ENCODE measurements at places on chromosomes 16 and 17. TPM values are rescaled to one million over a fixed set of nuclear protein-coding genes. Genes with fewer than 3 reads are reported as not detected.

DNA sequence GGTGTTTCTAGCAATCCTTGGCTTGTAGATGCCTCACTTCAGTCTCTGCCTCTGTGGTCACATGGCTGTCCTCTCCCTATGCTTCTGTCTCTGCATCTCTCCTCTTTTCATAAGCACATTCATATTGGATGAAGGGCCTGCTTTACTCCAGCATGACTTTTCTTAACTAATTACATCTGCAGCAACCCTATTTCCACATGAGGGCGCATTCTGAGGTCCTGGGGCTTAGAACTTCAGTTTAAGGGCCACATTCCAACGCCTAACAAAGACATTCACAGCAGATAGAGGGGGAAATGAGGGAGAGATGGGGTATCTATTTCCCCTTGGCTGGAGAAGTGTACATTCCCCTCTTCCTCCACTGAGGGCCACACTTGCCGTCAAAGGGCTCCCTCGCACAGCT is 489.1 kb upstream of the SALL1 start:
- DNase-seq, result no peak

DNA sequence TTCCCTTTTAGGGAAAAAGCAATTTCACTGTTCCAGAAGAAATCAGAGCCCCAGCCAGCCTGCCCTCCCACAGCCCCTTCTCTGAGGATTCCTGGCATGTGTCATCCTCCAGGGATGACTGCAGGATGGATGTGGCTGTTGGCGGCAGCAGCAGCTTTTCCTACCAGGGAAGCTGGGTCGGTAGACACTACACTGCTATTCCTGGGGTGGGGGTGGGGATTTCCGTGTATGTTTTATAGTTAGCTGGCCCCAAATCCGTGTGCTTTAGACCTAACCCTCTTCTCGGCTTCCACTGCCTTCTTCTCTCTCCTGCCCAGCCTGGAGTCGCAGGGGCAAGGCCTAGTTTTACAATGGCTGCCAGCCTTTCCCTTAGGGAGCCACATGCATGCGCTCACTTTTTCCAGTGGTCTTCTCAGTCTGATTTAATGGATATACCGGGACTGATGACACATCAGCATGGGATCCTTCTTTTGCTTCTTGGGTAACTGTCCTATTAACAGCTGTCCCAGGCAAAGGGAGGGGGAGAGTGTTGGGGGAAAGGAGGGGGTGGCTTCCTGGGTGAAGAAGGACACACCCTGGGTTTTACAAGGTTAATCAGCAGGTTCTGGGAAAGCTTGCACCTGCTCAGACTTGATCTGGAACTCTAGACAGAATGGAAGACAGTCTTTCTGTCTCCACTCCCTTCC is 2.7 kb upstream of the NFE2L1 start:
- no peak for DNase-seq

The VPS9D1 gene
- total RNA-seq, result 11.9 TPM

The NPIPB6 gene
- total RNA-seq, result 1.7 TPM

DNA sequence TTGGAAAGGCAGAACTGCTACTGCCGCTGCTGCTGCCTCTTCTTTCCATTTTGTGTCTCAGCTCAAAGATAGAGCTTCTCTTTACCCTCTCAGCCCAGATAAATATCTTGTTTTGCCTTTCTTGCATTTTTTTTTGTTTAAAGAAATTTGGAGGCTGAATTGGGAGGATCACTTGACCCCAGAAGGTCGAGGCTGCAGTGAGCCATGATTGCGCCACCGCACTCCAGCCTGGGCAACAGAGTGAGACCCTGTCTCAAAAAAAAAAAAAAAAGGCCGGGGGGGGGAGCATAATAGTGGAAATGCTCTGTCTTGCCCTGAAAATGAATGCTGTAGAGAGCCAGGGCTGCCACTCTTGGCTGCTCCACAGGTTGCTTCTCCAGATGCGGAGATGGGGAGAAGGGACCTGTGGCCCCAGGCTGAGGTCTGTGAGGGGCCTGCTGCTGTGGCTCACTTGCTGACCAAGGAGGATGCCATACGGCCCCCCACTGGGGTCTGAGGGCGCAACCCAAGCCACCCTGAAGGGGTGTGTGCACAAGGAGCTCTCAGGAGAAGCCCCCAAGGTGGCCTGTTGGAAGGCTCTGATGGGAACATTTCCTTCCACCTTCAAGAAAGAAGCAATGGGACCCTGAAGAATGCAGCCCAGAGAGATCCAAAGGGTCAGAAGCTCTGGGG is 21.5 kb upstream of the G6PC1 start:
- DNase-seq, result no peak

DNA sequence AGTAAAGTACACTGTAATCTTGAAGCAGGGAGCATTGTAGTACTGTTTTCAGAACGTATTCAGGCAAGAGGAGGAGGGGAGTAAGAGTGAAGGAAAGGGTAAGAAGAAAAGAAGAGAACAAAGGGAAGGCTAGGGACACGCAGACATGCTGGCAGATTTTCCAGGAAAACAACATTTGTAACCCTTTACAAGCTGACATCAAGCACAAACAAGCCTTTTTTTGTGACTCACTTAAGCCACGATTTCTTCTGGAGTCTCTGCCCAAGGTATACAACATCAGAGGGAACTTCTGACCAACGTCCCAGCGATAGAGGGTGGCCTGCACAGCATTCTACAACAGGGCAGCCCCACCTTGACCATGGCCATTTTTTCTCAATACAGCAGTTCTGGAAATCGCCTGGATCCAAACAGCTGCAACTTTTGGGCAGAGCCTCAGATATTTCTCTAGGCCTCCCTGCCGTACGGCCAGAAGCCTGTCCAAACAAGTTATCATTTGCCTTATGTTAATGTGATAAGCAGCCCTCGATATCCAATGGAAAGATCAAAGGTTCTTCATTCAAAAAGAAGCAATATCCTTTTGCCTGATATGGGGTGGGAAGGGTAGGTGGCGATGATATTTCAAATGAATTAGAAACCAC is 247.3 kb downstream of the ZFHX3 start:
- no peak for DNase-seq

DNA sequence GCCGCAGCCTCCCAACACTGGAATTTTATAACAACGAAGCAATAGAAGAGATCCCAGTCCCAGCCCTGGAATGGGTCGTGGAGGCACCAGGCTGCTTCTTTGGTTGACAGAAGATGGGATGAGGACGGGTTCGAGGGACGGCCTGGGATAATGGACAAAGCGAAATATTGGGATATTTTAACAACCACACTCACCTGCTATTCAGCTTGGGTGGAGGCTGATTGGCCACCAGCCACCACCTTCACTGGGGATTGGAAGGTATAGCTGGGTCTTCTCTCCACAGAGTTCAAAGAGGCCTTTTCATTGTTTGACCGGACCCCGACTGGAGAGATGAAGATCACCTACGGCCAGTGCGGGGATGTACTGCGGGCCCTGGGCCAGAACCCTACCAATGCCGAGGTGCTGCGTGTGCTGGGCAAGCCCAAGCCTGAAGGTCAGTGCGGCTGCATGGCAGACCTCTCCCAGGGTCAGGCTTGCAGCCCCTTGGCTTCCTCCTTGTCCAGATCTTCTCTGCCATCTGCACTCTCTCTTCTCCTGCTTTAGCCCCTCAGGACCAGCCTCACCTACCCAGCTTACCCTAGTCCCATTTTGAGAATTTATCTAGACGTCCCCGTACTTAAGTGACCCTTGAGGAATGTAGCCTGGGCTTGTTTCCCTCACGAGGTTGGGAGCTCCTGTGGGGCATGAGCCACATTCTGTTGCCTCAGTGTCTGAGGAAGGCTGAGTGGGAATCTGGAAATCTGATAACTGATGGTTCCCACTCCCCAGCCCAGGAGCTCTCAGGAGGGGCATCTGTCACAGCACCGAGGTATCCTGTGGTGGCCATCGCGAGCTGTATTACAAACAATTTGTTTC is 10.7 kb downstream of the MYL4 start:
- no peak for DNase-seq

The PALB2 gene
- total RNA-seq, result 6.2 TPM

DNA sequence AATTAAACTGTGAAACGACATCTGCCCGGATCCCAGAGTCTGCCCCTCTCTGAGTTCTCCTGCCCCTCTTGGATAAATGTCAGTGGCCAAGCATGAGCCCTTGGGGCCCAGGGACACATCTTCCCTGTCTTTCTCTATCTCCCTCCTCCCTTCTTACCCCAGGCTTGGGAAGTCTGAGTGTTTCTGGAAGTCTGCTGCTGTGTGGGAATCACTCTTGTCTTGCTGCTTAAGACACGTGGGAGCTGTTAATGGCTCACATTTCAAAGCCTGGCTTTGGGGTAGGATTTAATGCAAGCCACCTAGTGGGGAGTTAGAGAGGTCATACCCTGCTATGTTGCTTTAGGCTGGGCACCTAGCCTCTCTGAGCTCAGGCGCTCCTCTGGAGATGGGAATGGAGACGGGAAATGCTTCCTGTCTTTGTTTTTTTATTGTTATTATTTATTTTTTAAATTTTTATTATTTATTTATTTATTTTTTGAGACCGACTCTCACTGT is 218.5 kb upstream of the CIBAR2 start:
- DNase-seq, result peak; percentile 32

The HBA2 gene
- 10.4 TPM for total RNA-seq

The CLEC10A gene
- 1.4 TPM for total RNA-seq

The PPP1R27 gene
- not detected for total RNA-seq

DNA sequence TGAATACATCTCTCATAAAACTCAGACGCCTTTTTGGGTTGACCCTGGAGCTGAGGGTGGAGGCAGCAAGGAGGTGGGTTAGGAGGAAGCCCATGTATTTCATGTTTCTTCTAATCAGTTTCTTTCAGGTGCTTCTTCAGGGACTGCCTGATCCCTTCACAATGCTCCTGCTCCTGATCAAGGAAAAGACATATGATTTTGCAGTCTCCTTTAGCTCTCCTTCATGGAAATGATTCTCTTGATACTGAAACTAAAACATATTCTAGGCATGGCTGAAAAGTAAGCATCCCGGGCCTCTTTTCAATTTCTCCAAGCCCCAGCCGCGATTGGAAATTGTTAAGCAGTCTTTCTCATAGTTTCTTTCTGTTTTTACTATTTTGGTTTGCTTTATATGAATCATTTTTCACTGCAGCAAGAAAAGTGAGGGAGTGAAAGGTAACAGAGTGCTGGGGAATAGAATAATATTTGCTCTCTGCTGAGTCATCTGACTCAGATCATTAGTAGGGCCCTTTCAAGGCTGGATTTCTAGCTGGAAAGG is 730.7 kb downstream of the CDH11 start:
- no peak for DNase-seq

The NGFR gene
- total RNA-seq, result 0.07 TPM

The MEOX1 gene
- total RNA-seq, result 1.6 TPM

The IRF8 gene
- total RNA-seq, result 30.3 TPM

The PARD6A gene
- total RNA-seq, result 11.2 TPM

- DNase-seq, result no peak
These were observed 24.6 kb upstream of the PABPN1L start for GRCh38 chr16:88891083-88891482.

- DNase-seq, result no peak
These were observed 240.3 kb upstream of the DYNLRB2 start for GRCh38 chr16:80300456-80300855.

GRCh38 chr17:3905017-3905520 is 11.2 kb downstream of the P2RX1 start:
- no peak for DNase-seq

- DNase-seq, result no peak
These were observed 9.6 kb downstream of the G6PC3 start for GRCh38 chr17:44079877-44080821.

The SOCS1 gene
- 52.8 TPM for total RNA-seq

GRCh38 chr17:81483862-81484194 is 28.8 kb downstream of the ACTG1 start:
- DNase-seq, result no peak

GRCh38 chr16:1771188-1771863 is at the start of gene NME3:
TSS of gene NME3 (minus strand) at chr16:1771543. CDS start at chr16:1771534, 9 bp downstream.
- peak; percentile 73 for DNase-seq

Data from naive thymus-derived CD4-positive, alpha-beta T cell (primary cell).